Activated CD4-positive, CD25-positive, alpha-beta regulatory T cell treated with anti-CD3 and anti-CD28 coated beads, Interleukin-2, amount 50 U/mL, for 72 hours (primary cell): ENCODE measurements at places on chromosomes 3 and 15.
A peak's percentile ranks its signal among the peaks of the same experiment; 100 is the strongest.

- no peak for DNase-seq
Observed at GRCh38 chr3:51927061-51927977, 14.4 kb downstream of the RRP9 start.

DNA sequence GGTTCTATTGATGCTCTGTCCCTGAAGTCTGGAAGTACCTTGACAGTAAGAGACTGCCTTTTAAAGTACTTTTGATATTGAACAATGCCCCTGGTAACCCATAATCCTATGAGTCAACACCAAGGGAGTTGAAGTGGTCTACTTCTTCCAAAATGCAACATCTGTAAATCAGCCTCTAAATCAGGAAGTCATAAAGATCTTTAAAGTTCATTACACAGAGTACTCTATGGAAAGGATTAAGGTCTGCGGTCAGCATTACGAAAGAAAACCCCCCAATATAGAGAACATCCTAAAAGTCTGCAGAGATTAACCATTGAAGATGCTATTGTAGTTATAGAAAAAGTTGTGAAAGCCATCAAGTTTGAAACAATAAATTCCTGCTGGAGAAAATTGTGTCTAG lies 52.7 kb upstream of the CMC1 start:
- no peak for DNase-seq

- no peak for DNase-seq
Observed at GRCh38 chr15:74253211-74253921, 17.2 kb downstream of the CCDC33 start.

GRCh38 chr3:60770532-60770931 lies 480.7 kb downstream of the FHIT start:
- DNase-seq: no peak

GRCh38 chr15:92733934-92734521 lies 78.5 kb upstream of the FAM174B start:
- DNase-seq: no peak

GRCh38 chr3:170494766-170495165 lies 76.1 kb downstream of the CLDN11 start:
- no peak for DNase-seq

- no peak for DNase-seq
Observed at GRCh38 chr3:129644836-129645235, 38.4 kb upstream of the PLXND1 start.

DNA sequence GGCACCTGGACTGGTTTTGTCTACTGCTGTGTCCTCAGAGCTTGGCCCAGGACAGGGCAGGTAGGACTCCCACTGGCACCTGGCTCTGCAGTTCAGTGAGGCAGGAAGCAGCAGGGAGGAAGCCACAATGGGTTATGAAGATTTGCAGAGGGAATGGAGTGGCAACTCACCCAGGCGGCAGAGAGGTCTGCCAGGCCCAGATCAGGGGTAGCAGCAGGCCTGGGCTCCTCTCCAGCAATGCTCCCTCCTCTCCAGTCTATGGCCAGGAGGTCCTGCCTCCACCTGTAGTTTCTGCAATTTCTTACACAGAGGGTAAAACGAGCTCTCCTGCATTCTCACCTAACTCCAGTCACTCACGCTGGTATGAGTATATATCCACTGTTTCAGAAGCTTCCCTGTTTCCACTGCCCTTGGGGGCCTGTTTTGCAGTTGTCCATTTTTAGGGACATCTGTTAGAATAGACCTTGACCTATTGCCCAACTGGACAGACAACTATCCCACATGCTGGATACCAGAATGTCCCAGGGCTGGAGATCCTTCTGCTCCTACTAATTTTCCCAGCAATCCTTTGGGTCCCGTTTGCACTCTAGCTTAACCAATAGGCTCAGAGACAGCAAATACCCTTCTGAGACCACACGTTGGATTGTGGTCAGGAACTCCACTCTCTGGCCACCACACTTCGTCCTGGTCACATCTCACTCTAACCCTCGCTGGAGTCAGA lies 35.2 kb downstream of the HMCES start:
- no peak for DNase-seq

GRCh38 chr3:24166515-24166914 lies 221.4 kb downstream of the NR1D2 start:
- DNase-seq: no peak

GRCh38 chr3:128573707-128574162 lies 76.9 kb downstream of the RPN1 start:
- no peak for DNase-seq

DNA sequence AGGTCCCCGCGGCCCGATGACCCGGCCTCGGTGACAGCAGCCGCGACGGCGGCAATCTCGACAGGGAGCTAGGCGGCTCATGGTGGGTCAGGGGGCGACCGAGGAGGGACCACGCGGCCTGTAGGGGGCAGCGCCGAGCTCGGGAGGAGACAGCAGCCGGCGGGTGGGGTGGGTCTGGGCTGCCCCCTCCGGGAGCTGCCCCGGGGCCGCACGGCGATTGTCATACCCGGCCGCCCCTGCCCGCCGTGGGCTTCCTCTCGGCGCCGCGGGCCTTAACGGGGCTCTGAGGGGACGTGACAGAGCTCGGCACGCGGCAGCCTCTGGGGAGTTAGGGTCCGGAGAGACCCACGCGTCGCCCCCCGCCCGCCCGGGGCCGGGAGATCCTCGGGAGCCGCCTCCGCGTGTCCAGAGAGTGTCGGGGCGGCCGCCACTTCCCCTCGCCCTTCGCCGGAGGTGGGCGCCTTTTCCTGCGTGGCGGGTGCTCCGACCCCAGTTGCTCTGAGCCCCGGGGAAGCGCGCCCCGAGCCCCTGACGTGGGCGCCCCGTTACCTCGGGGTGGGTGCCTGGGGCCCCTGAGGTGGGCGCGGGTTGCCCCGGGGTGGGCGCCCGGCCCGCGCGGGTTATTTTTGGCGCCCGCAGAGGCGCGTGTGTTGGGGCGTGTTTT lies 539 bp upstream of the PLCL2 start:
- peak; percentile 75 for DNase-seq

DNA sequence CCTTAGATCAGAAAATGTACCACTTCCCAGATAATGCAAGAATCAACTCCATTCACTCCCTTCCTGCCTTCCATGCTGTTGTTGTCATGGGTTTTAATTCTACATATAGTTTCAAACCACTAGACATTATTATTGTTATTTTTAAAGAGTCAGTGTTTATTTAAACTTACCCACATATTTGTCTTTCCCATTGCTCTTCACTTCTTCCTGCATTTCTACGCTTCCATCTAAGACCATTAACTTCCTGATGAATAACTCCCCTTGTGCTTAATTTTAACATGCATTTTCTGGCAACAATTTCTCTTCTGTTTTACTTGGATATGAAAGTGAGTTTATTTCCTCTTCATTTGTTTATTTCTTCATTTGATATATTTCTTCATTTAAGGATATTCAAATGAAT lies 127.1 kb upstream of the FHIT start:
- DNase-seq: no peak

DNA sequence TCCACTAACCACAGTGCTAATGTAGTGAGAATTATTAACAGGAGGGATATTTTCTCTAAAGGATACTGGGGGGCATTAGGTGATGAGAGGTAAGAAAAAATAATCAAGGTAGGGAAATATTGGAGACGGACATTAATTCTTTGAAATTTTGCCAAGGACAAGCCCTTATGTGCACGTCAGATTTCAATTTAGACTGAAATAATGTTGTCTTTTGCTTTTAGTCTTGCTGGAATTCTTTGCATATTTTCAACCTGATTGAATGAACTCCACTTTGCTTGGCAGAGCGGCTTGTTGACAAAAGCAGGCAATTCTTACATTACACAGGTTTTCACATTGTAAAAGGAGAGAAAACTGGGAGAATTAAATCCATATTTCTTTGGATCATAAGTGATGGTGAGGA lies 25.0 kb upstream of the C3orf52 start:
- no peak for DNase-seq

- DNase-seq: no peak
Observed at GRCh38 chr3:56812754-56813652, 11.3 kb upstream of the ARHGEF3 start.

GRCh38 chr3:117442566-117442965 lies 733.0 kb downstream of the TUSC7 start:
- DNase-seq: no peak

DNA sequence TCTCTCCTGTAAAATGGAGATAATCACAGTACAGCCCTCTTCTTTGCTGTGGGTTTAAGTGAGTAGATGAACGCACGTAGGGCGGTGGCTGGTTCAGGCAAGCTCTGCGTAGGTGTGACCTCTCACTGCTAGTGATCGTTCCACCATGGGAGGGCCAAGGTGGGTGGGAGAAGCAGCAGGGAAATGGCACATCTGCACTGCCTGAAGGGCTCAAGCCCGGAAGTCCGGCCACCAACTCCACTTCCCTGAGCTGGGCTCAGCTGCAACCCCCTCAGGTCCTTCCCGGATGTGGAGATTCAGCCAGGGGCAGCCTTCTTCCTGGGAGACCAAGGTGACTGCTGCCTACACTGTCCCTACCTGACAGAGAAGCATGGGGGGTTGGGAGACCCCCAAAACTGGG lies 102.9 kb downstream of the ADCY5 start:
- DNase-seq: no peak

DNA sequence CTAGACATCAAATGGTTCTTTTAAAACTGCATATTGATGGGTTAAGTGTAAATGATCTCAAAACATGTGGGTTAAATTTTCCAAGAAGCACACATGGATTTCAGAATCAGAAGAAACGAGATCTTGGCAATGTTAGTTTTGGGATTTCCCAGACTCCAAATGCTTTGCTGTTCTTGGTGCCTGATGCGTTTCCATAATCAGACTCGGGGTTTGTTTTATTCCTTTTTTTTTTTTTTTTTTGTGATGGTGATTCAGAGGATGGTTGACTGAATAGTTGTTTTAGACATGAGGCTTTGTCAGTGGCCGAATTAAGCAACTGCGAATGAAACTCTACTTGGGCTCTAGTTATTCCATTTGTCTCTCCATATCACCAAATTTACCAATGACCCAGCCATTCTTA lies 52.2 kb upstream of the FAM98B start:
- no peak for DNase-seq

DNA sequence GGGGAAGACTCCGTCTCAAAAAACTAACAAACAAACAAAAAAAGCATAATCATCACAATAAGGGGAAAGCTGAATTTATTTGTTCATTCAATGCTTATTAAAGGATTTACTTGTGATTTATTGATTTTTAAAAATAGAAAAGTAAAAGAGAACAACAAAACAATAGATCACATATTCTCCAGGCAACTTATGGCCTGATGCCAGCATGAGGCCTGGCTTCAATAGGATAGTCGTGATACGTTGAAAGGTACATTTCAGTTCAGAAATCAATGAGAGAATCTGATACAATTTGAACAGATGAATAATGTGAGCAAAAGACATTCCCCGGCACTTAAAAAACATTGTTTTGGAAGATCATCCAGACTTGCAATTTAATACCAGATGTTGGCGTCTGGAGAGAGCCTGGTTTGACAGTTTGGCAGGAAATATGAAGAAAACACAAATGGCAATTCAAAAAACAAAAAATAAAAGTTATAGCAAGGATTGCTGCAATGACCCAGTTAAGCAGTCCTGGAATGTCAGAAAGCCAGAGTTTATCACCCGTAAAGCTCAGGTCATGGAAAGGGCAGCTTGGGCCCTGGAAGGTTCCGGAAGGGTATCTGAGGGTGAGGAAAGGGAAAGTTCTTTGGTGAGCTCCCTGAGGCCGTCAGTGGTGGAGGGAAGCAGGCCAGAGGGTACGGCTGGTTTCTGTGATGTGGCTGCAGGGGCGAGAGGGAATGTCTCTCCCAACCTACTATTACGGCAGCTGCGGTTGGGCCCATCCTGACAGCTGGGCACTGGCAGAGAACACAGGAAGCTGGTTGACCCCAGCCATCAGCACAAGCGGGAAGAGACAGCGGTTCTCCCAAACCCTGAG lies 230.2 kb upstream of the HES1 start:
- no peak for DNase-seq

DNA sequence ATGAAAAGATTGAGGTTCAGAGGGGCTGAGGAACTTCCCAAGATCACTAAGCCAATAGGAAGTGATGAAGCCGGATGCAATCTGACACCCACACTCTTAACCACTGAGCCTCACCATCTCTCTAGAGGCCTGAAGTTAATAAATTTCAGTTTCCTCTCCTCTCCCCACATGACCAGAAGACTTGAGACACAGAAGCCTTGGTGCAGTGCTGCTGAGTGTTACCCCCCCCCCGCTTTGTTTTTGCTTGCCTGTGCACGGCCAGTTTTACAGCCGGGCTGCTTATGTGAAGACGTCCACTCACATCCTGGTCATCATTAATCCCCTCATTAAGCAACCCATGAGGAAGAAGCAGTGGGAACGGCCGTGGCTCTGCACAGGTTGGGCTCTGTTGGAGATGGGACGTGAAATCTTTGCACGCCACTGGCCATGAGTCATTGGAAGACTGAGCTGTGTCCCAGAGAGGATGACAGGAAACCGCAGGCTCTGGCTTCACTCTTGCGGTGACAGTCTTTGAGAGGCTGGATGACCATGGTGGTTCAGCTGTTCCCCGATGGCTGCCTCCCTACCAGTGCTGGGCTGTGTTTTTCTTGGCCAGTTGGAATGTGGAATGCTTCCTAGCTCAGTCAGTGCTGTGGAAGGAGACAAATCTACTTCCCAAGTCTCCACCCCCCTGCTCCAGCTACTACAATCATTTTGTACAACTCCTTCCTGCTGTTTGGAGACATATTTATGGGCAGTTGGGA lies 232.6 kb upstream of the LRTM1 start:
- no peak for DNase-seq

GRCh38 chr3:155392138-155392537 lies 98.7 kb upstream of the STRIT1 start:
- no peak for DNase-seq

DNA sequence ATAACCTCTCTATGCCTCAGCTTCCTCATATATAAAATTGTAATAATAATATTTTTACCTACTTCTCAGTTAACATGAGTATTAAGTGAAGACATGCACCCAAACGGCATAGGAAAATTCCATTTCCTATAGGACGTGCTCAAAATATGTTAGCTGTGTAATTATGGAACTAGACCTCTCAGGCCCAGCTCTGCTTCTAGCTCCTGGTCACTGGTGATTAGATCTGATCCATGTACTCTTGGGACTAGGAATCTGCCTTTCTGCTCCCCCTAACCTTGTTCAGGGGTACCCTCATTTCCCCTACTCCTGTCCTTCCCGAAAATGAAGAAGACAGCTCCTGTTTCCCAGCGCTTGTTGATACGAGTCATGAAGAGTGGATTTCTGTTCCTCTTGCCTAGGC lies 29.6 kb downstream of the TF start:
- no peak for DNase-seq

GRCh38 chr3:158494673-158495072 lies 76.3 kb upstream of the MLF1 start:
- DNase-seq: no peak

GRCh38 chr3:112114576-112115160 lies 18.4 kb downstream of the GCSAM start:
- DNase-seq: no peak

DNA sequence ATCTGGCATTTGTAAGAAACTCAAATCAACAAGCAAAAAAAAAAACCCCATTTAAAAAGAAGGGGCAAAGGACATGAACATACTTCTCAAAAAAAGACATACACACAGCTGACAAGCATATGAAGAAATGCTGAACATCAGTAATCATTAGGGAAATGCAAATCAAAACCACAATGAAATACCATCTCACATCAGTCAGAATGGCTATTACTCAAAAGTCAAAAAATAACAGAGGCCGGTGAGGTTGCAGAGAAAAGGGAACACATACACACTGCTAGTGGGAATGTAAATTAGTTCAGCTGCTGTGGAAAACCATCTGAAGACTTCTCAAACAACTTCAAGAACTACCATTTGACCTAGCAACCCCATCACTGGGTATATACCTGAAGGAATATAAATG lies 199.4 kb upstream of the THBS1 start:
- no peak for DNase-seq
